Stimulated activated CD4-positive, alpha-beta T cell treated with anti-CD3 and anti-CD28 coated beads, TNF-alpha, amount 100 ng/mL, for 1 hour (primary cell): ENCODE measurements at places on chromosomes 16 and 17.

- no peak for DNase-seq
Measured at GRCh38 chr17:67509390-67510287, 132.6 kb downstream of the PITPNC1 start.

GRCh38 chr16:51161440-51162195, 10.5 kb upstream of the SALL1 start:
- DNase-seq, result no peak

DNA sequence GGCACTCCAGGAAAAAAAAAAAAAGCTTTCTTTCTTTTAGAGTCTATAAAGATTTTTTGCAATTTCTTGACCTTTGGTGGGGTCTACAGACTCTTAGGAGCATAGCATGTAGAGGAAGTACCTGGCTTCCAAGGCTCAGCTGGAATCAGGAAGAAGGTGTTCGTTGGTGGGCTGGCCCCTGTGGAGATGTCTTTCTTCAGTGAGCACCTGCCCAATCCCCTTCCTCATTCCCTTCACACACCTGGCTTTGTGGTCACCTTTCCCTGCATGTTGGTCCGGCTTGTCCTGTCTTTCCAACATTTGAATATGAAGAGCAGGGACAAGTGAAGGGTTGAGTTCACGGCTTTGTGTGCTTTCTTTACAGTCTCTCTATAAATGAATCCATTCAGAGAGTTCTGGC, 352.4 kb downstream of the HAPSTR1 start:
- no peak for DNase-seq

DNA sequence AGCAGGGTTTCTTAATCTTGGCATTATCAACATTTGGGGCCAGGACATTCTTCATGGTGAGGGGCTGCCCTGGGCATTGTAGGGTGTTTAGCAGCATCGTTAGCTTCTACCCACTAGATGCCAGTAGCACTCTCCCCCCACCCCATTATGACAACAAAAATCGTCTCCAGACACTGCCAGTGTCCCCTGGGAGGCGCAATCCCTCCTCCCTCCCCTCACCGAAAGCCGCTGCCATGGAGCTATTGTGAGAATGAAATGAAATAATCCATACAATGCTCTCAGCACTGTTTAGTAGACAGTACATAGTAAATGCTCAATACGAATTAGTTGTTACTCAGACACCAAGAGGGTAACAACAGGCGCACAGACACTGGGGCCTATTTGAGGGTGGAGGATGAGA, 502.9 kb downstream of the NPIPA7 start:
- DNase-seq, result no peak

- no peak for DNase-seq
Measured at GRCh38 chr17:77863814-77864161, 94.7 kb upstream of the TNRC6C start.

DNA sequence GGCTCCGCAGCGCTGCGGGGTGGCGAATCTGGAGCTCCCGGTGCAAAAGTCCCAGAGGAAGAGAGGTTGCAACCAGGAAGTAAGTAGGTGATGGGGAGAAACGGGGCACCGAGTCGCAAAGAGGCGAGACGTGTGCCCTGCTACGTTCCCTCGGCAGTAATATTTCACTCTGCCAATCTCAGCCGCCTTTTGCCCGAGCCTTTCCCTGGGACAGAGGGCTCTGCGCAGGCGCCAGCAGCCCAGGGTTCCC, at the start of gene NR1D1:
Gene NR1D1, minus strand, starts transcription at position 171 of the 250 bp plus-strand sequence. CDS start 495 bp downstream, outside the sequence.
- DNase-seq, result no peak

DNA sequence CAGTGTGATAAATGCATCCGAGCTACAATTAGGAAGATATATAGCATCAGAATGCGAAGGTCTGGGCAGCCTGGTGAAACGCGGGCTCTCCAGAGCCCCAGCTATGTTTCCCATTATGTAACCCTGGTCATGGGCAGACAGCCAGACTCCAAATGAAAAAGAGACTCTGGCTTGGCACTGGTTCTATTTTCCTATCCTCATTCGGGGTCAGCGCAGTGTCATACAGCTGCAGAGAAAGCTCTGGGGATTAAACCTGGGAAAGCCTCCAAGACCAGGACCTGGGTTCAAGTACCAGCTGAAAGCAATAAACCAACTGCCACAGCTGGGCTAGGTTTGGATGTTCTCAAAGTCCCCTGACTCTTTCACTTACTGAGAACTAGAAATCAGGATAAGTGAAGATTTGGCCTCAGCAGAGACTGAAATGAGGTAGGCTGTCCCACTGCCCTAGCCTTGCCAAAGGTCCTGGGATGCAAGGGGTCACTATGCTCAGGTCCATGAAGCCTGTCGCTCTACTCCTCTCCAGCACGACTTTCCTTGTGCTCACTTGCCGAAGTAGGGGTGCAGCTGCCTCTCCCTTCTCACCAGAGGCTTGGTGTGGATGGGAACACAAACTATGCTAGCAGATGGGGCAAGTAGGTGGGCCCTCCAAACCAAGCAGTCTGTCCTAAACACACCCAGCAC, 123.8 kb downstream of the SMG6 start:
- no peak for DNase-seq

DNA sequence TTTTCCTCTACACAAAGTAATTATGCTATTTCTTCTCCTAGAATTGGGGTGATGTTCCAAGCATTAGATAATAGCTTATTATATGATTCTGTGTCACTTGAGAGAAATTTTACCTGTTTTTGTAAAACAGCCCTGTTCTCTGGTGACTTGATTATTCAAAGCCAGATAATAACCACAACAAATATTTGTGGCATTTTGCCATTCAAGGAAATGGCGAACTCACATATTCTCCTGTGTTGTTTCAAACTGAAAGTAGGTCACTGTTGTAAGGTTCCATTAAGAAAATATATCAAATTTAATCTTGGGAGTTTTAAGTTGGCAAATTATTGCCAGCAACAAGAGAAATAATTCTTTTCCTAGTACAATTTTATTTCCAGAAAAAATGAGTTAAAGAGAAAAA, 124.8 kb downstream of the STXBP4 start:
- no peak for DNase-seq

- no peak for DNase-seq
Measured at GRCh38 chr17:2396568-2397246, 4.2 kb downstream of the MNT start.

- DNase-seq, result no peak
Measured at GRCh38 chr17:79913896-79914812, 74.9 kb upstream of the CBX4 start.

GRCh38 chr16:26970292-26970691, 96.4 kb upstream of the C16orf82 start:
- no peak for DNase-seq

GRCh38 chr17:71398800-71399219, 722.0 kb upstream of the SOX9 start:
- no peak for DNase-seq

- no peak for DNase-seq
Measured at GRCh38 chr16:24741862-24742261, 12.4 kb downstream of the TNRC6A start.

- DNase-seq, result no peak
Measured at GRCh38 chr16:51569203-51569931, 418.3 kb upstream of the SALL1 start.

- DNase-seq, result no peak
Measured at GRCh38 chr16:79651363-79651762, 50.8 kb upstream of the MAF start.
